NCI-H1092 (cell line): ENCODE measurements at places on chromosomes 2 and 18.

- no peak for DNase-seq
Observed at GRCh38 chr18:3688690-3689089, 238.7 kb downstream of the TGIF1 start.

DNA sequence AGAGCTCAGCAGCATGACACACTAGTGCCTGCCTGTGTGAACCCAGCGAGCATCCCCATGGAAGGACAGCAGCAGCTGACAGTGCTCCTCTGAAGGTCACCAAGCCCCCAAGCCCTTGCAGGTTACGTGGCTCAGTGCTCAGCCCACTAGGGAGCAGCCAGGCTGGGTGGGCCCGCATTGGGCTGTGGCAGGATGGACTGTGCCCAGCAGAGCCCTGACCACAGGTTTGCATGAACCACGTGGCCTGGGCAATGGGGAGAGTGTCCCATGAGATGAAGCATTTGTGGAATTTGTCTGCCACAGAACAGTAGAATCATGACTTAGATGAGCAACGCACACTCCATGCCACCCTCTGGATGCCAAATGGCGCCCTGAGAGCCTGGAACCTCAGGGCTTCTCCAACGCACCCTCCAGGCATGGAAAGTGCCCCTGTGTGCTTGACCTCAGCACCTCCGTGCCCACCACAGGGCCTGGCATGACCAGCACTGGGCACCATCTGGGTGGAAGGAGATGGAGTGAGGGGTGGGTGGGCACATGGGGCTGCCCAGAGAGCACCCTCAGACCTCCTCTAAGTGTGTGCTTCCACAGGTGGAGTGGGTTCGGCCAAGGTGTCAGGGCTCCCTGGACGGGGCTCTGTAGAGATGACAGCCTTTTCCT lies 216.1 kb upstream of the RAB6C start:
- no peak for DNase-seq

- no peak for DNase-seq
Observed at GRCh38 chr2:120914839-120915521, 179.3 kb downstream of the GLI2 start.

DNA sequence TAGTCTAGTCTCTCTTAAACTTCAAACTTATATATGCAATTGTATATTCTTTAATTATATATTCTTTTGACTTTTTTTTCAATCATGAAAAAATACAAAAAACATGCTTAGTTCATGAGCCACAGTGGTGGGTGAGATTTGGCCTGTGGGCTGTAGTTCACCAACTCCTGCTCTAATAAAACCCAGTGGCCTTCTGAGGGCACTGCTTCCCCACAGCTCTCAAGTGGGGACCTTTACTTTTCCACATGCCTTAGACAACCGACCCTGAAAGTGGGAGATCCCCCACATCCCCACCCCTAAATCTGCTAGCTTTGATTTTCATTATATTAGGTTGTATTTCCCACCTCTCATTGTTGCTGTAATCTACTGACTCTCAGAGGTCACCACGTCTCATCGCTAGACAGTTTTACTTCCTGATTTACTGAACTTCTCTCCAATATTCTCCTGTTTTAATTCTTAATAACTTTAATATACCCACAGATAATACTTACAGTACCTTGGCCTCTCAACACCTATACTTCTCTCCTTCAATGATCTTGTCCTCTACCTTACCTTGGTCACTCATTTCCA lies 57.3 kb downstream of the ROCK1 start:
- DNase-seq, result no peak

GRCh38 chr18:33578518-33579348 lies 714 bp downstream of the ASXL3 start:
- peak; percentile 66 for DNase-seq

- DNase-seq, result no peak
Observed at GRCh38 chr18:73136134-73136533, 268.3 kb upstream of the NETO1 start.

DNA sequence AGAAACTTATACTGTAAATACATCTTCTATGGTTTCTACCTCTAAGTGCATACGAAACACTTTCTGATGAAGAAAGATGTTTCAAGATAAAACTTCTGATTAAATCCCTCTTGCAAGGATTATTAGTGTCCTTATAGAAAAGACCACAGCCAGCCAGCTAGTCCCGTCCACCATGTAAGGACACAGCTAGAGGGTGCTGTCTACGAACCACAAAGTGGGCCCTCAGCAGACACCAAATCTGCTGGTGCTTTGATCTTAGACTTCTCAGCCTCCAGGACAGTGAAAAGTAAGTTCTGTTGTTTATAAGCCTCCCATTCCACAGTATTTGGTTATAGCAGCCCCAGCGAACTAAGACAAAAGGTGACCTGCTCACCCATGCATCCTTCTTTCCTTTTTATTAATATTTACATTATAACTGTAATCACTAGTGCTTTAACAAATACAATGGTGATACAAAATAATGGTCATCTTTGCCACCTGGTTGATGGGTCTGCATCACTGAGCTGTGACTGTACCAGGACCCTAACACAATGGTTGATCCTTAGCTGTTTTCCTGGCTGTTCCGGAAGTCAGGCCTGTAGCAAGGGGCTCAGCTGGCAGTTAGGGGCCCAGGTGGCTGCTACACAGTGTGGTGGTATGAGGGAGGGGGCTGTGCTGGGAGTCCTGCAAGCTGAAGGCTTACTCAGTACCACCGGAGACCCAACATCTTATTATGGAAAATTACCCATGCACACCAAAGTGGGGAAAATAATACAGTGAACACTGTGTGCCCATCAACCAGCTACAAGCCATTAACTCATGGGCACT lies 108.5 kb upstream of the SMAD7 start:
- no peak for DNase-seq

GRCh38 chr2:187364696-187365095 lies 83.4 kb downstream of the CALCRL start:
- no peak for DNase-seq

DNA sequence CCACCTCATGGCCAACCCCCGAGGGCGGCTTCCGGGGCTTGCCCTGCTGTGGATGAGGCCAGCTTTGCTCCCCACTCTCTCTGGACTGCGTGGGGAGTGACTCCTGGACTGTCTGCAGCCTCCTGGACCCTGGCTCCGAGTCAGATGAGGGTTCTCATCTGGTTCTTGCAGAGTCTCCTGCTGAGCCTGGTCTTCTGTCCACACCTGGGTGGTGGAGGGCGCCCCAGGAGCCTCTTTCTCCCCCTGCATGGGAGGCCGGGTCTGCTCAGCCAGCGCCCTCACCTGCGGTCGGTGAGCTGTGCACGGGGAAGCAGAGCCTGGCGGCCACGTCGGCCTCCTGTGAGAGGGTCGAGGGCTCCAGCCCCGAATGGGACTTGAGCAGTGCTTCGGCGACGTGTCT lies 78.3 kb downstream of the RTP5 start:
- DNase-seq, result no peak

DNA sequence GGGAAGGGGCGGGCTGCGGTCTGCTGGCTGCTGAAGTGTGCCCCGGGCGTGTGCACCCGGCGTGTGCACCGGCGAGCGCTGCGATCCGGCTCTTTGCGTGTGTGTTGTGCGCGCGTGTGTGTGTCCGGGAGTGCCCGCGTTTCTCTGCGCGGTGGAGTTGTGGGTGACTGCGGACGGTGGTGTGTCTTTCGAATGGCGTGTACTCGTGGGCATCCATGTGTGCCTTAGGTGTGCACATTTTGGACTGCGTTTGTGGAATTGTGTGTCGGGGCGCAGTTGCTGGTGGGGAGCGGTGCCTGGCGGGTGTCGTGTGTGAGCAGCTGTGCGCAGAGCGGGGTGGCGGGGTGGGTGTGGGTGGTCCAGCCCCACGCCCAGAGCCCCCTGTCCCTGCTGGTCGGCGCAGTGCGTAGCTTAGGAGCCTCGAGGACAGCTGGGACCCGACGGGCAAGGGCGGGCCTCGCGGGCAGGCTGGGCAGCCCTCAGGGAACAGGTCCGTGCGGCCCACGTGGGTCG lies 533 bp downstream of the HPCAL1 start:
- no peak for DNase-seq

DNA sequence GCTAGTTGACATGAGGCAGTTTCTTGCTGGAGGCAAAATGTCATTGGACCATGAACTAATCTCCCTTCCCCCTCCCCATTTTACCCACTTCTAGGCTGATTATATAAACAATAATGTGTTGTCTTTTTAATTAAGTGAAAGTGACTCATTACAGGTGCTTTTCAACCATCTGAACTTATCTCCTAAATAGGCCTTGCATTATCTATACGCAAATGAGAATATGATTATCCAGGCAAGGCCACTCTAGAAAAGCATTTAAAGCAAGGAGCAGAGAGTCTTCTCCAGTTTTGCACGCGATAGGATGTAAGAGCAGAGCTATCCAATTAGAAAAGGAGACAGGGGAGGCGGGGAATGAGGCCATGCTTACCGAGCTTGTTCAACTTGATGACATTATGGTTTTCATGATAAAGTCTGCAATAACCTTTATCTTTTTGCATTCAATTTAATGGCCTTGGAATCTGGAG lies 286.1 kb upstream of the SIX3 start:
- no peak for DNase-seq

DNA sequence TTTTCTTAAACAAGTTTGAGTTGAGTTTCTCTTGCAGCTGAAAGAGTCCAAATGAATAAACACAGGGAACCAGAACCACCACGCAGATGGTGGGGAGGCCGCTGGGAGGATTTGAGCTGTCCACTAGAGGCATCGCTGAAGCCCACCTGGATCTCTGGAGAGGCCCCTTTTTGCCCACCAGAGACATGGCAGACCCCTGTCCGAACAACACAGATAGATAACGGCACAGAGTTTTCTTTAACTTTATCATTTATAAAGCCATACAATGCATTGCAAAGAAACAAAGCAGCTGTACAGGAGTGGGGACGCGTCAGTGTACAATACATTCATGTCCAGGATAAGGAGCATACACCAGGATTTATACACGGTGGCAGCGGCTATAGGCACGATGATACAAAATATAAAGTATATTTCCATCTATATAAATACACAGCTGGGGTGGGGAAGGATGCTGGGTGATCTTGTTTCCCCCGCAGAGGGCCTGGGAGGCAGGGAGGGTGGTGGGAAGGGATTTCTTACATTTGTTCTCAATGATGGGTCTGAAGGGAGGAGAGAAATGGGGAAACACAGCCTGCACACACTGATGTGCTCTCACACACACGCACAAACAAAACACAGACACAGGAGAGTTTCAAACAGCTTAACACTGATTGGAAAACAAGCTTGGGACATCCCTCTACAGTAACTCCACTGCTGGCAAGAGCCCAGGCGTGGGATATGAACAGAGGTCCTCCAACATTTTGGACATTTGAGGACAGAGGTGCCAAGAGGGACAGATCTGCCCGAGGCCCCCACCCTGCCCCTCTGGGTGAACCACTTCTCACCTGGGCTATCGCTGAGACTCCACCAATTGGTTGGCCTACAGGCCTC lies 203.0 kb downstream of the TNS1 start:
- no peak for DNase-seq

DNA sequence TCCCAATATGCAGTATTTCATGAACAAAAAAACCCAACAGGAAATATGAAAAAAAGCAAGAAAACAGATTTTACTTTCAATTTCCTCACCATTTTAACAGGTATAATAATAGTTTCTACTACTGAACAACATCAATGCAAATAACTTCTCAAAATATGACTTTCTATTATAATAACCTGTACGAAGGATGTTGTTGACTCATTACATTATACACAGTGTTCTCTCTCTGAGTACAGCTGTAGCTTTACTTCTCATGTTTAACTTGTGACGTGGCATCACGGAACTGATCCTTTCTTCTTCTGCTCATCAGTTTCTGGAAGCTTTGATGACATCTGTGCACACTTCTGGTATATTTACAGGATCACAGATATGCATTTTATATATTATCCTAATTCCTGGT lies 40.0 kb downstream of the FAM228A start:
- no peak for DNase-seq

DNA sequence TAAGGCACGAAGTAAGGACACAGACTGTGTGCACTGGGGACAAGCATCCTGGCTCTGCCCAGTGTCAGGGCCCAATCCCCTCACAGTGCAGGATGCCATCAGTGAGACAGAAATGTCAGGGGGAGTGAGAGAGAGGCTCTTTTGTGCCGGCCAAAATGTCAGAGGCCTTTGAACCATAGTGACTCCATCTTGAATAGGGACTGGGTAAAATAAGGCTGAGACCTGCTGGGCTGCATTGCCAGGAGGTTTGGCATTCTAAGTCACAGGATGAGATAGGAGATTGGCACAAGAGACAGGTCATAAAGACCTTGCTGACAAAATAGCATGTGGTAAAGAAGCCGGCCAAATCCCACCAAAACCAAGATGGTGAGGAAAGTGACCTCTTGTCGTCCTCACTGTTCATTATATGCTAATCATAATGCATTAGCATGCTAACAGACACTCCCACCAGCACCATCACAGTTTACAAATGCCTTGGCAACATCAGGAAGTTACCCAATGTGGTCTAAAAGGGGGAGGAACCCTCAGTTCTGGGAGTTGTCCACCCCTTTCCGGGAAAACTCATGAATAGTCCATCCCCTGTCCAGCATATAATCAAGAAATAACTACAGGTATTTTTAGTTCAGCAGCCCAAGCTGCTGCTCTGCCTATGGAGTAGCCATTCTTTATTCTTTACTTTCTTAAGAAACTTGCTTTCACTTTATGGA lies 337.4 kb downstream of the LPIN1 start:
- no peak for DNase-seq

DNA sequence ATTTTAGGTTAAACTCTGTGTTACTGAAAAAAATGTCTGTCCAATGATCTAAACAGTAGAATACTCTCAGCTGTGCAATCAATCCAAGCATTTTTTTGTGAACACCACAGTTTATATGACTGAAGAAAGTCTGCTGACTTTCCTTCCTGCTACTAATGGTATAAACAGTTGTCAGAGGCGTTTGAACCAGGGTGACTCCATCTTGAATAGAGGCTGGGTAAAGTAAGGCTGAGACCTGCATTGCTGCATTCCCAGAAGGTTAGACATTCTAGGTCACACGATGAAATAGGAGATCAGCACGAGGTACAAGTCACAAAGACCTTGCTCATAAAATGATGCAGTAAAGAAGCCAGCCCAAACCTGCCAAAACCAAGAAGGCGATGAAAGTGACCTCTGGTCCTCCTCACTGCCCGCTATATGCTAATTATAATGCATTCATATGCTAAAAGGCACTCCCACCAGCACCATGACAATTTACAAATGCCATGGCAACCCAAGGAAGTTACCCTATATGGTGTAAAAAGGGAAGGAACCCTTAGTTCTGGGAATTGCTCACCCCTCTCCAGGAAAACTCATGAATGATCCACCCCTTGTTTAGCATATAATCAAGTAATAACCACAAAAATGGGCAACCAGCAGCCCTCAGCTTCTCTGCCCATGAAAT lies 31.3 kb downstream of the POU3F3 start:
- no peak for DNase-seq

- no peak for DNase-seq
Observed at GRCh38 chr2:241657786-241658254, 20.3 kb downstream of the ATG4B start.
